ENCODE measurements at places on chromosomes 12 and 14.

GRCh38 chr14:103097994-103098957 is 3.8 kb downstream of the EXOC3L4 start:
- DNase-seq: no peak

GRCh38 chr14:106652494-106652893 is 1126.1 kb downstream of the TMEM121 start:
- no peak for DNase-seq

DNA sequence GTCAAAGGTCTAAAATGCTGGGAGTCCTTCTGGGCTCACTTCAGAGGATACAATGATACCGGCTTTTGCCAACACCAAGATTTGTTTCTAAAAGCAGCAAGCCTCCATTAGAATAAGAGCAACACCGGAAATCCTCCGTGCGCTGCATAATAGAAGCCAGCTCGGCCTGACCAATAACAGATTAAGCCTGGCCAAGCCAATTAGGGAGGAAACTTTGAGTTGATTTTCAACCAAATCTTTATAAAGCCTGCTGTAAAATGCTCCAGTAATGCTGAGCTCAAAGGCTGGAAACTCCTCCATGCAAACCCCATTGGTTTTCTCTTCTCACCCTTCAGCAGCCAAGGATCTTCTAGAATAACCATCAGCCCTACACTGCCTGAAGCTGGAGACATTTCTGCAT is 150.1 kb downstream of the NTF3 start:
- no peak for DNase-seq

GRCh38 chr12:51399891-51400290 is 8.7 kb upstream of the GALNT6 start:
- no peak for DNase-seq

DNA sequence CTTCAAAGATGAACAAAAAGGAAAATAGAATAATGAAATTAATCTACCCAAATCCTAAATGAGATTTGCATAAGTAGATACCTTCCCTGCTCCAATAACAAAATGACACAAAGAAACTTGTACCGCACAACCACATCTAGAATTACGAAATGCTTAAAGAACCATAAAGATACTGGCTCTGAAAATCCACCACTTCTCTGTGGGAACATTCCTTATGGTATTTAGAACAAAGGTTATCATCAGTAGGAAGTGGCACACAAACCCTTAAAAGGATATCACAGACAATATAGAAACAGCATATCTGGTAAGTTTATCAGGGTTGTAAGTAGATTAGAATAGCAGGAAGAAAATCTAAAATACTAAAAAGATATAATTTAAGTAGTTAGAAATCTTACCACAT is 11.6 kb downstream of the IAPP start:
- no peak for DNase-seq

- no peak for DNase-seq
Observed at GRCh38 chr12:53674977-53675700, 744 bp downstream of the ATP5MC2 start.

- no peak for DNase-seq
Observed at GRCh38 chr12:58372298-58372697, 430.9 kb downstream of the ATP23 start.

DNA sequence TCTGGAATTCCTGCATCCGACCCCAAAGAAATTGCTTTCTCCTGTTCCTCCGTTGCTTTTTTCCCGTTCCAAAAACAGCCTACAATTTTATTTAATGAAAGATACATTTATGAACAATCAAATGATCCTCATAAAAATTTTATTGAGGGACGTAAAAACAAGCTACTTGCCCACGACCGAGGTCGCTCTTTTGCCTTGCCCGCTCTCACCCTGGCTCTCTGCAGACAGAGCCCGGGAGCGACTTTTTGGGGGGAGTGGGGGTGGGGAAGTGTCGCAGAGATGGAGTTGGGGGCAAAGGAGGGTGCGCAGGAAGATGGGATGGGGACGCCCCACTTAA is 1.1 kb upstream of the HOXC9 start:
- no peak for DNase-seq

- no peak for DNase-seq
Observed at GRCh38 chr14:58941629-58942028, 246.8 kb upstream of the DAAM1 start.

GRCh38 chr12:61356485-61356884 is 903.7 kb upstream of the USP15 start:
- DNase-seq: no peak

All from activated CD4-positive, alpha-beta T cell treated with anti-CD3 and anti-CD28 coated beads, Interleukin-10, Interleukin-2, amounts not matched to agents 100 ng/mL and 50 ng/mL, durations not matched to agents 16 hours and 8 hours (primary cell).